ENCODE measurements at places on chromosomes 2 and 18. TPM values are rescaled to one million over a fixed set of nuclear protein-coding genes. Genes with fewer than 3 reads are reported as not detected.

DNA sequence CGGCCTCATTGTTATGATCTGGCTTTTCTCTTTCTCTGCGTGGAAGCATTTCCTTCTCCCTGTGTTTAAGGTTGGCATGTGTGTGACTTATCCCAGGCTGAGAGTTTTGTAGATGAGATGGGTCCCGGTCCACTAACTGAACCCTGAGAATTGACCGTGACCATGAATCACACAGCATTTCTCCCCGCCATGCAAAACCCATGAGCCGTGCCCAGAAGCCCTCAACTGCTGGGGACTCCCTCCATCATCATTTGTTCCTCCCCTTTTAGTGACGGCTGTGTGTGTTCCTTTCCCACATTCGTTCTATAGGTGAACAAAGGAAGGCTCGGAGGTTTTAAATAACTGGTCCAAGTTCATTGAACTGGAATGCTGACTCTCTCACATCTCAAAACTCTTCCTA lies 30.1 kb upstream of the TXNDC2 start:
- no peak for DNase-seq

DNA sequence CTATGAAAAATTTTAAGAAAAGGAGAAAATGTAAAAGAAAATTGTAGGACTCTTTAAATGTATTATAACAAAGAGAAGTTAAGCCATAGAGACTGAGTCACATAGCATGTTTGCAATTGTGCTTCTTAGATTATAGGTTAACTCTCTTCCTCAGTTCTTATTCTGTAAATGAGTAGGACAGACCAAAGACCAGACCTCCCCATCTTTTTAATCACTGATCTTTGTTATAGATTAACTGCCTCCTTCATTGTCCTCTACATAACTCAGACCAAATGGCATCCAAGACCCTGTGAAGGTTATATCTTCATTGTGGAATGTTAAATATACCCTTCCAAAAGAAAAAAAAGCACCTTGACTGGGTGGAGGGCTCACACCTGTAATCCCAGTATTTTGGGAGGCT lies 316.9 kb upstream of the LRRTM4 start:
- DNase-seq: no peak

Gene ADD2
- total RNA-seq: 1.5 TPM

DNA sequence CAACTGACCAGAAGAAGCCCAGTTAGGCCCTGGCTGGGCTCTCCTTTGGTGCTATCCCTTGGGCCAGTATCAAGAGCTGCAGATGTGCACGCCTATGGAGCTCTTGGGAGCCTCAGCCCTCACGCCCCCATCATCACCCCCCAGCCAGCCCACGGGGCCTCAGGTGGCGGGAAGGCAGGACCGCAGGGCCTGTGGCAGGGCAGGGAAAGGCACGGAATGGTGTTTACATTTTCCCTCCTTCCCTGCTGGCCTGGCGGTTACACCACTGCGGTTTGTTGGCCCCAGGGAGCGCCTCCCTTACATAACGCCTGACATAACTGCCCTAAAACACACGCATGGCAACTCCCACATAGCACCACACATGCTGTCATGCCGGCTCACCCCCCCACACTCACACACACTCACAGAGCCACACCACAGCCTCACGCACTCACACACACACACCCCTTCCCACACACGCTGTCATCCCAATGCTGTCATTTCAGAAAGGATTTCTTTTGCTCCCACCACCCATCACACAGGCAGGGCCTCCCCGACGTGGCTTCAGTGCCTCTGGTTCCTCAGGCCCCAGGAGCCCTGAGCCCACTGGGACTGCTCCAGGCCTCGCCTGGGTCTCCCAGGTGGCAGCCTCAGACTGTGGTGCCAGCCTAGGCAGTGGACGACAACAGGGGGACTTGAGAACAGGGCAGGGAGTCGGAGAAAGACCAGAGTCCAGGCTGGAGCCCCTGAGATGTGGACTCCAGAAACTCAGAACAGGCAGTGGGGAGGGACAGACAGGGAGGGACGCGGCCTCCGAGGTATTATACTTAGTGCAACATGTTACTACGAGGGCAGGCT lies 15.7 kb downstream of the ZFP36L2 start:
- DNase-seq: peak; percentile 79

DNA sequence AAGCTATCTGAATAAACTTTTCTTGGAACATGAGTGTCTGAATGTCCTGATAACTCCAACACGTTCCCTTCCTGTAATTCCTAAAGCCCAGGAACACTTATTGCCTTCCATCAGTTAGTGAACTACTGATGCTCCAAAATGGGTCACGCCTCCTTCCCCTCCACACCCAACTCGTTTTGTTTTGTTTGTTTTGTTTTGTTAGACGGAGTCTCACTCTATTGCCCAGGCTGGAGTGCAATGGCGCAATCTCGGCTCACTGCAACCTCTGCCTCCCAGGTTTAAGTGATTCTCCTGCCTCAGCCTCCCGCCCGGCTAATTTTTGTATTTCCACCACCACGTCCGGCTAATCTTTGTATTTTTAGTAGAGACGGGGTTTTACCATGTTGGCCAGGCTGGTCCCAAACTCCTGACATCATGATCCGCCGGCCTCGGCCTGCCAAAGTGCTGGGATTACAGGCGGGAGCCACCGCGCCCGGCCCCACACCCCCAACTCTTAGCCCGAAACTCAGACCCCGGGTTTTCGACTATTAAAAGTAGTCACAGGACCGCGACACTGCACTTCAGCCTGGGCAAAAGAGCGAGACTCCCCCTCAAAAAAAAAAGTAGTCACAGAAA lies 774 bp downstream of the IER3IP1 start:
- peak; percentile 30 for DNase-seq

GRCh38 chr2:36163520-36164254 lies 191.9 kb upstream of the CRIM1 start:
- DNase-seq: no peak

DNA sequence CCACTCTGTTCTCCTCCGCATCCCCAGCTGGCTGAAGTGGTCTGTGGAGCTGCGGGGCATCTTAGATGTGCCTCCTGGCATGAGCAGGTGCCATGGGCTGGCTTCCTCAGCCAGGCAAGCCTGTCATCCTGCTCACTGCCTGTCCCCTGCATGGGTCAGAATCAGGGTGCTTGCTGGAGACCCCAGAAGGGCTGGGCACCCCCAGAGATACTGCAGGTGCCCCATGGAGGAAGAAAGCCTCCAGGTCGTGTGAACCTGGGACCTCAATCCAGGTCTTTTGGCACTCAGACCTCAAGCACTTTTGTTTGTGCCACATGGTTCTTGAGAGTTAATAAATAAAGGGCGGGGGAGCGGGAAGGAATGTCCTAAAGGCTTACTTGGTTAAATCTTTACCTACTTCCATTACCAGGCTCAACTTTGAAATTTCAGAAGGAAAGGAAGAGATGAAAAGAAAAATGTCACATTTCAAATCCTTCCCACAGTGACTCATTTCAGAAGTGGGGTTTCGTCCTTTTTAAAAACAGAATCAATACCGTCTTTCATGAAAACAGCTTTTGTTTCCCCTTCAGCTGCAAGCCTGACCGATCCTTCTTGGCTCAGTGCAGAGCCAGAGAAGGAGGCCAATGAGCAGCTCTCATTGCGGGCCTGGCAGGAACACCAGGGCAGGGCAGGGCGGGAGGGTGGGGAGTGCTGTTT lies 69.9 kb downstream of the RHOB start:
- no peak for DNase-seq

- DNase-seq: no peak
Observed at GRCh38 chr2:14778015-14778414, 145.5 kb downstream of the LRATD1 start.

DNA sequence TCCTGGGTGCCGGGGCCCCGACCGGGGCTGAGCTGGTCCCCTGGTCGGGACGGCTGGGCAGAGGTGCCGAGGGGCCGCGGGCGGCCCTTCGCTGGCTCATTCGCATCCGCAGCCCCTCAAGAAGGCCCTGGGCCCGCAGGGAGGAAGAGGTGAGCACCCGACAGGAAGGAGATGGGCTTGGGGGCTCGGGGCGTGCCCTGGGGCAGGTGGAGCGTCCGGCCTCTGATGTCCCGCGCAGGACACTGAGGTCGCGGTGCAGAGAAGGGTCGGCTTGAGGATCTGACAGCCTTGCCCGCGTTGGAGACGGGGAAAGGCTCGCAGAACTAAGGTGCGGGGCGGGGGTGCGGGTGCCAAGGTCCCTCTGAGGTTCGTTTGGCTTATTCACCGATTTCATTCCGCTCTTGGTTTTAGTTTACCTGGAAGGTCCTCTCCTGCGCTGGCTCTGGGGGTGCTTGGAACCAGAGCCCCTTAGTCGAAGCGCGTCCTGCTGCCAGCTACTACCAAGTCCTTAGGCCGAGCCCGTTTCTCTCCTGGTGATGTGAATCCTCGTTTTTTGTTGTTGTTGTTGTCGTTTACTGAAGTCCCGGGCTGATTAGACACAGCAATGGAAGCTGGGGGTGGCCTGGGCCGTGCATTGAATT lies 18.9 kb upstream of the CD8A start:
- no peak for DNase-seq

Gene GALNT3
- total RNA-seq: 41.9 TPM

Gene ERFE
- 1.1 TPM for total RNA-seq

DNA sequence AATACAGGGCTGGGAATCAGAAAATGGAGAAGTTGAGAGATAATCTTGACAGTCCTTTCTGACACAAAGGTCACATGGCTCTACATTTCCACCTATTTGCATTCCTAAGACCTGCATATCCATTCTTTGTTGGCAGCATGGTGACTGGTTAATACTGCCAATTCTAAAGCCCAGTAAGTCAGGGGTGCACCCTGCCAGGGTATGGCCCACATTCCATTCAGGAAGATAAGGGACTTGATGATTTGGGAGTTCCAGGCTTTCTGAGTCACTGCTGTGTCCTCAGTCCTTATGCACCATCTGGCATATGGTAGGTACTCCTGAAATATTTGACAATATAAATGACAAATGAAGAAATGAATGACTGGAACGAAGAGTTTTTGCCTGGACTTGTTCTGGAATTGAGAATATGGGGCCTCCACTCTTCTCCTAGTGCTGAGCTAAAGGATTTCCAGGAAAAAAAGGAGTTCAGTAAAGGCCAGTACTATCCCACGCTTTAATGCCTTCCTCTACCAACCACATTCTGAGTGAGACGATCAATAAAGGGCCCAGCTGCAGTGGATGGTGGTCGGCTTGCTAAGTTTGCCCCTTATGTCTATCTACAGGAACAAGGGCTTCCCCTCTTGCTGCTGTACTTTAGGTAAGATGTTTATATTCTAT lies 31.7 kb upstream of the EIF2AK3 start:
- DNase-seq: no peak
